ENCODE measurements at places on chromosomes 11 and 22.

DNA sequence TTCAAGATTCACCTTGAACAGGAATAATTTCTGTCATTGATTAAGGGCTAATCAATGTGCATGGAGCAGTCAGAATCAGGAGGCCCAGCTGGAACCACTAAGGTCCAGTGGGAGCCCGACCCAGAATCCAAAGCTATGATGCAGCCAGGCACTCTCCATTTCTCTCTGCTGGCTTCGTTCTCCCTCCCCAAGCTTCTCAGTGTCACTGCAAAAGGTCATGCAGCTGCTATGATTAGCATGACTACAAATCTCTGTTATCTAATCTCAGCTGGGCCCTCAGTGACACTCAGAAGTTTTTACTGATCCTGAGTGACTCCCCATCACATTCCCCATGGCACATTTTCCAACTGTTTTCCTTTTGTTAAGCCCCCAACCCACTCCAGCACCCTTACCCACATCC lies 31.1 kb upstream of the PRSS23 start:
- DNase-seq, result no peak

- no peak for DNase-seq
Observed at GRCh38 chr22:30871391-30872284, 96.9 kb downstream of the MORC2 start.

DNA sequence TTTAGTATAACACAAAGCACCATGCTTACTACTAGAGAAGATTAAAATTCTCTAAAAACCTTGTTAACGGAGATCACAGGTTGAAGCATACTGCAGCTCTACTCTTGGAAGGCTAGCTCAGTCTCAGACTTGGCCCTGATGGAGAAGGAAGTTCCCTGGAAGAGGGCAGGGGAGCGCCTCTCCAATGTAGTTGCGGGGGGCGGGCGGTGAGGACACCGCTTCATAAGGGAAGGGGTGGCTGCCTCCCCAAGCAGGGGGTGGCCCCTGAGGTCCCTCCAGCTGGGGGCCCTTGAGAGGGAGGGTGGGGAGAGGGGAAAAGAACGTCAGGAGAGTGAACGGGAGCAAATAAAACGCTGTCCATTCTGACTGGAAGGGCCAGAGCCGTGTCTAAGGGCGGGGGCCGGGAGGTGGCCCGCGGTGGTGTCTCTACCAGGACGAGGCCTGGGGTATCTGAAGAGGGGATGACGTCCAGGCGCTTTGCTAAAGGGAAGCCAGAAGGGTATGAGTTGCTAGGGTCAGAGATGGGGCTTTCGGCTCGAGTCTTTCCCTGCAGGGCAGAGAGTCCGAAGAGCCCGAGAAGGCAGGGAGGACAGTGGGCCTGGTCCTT lies 553 bp upstream of the USP47 start:
- DNase-seq, result peak; percentile 49

DNA sequence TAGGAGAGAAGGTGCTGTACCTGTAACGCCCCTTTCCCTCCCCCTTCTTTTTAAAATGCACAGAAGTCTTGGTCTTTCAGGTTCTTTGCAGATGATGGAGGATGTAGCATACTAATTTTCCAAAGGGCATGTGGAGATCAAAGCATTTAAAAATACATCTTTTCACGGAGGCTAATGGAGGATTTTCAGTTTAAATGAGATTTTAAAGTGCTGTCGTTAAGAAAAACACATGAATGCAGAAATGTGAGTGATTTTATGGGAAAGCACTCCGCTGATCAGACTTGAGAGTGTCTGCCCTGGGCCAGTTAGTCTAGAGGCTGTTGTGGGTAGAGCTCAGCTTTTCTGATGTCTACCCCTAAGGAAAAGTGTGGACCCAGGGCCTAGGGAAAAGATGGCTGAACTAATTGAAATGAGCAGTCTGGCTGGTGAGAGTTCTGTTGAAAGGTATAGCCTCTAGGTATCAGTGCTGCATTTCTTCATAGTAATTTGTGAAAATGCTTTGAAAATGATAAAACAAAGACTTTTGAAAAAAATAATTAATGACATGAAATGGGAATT lies 2.5 kb downstream of the AMOTL1 start:
- DNase-seq, result no peak

DNA sequence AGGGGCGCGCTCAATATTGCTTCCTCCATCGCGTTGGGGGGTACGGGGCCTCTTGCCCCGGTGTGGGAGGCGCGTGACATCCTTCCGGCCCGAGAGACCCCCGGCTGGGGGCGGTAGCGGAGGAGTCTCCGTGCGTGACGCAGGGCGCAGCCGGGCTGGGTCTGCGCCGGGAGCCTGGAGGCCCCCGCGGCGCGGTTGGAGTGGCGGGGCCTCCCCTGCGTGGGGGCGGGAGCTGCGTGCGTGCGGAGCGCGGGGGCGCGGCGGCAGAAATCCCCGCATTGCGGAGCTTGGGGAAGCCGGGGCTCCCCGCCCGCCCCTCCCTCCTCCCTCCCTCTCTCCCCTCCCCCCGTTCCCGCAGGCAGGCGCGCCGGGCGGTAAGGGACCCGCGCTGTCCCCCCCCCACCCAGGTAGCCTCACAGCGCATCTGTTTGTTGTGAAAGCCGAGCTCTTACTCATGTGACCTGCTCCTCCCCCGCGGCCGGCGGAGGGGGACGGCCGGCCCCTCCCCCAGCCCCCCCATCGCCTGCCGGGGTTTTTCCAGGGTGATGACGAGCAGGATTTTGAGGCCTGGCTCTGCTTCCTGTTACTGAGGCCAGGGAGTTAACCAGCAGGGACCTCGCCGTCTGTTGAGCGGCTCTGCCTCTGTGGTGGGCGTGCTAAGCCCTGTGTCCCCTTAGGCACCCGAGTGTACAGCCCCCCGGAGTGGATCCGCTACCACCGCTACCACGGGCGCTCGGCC lies 1.6 kb downstream of the PIM3 start:
- DNase-seq, result peak; percentile 96

- no peak for DNase-seq
Observed at GRCh38 chr11:115869780-115870431, 365.7 kb upstream of the CADM1 start.

- DNase-seq, result no peak
Observed at GRCh38 chr11:79110796-79111195, 330.0 kb downstream of the TENM4 start.

DNA sequence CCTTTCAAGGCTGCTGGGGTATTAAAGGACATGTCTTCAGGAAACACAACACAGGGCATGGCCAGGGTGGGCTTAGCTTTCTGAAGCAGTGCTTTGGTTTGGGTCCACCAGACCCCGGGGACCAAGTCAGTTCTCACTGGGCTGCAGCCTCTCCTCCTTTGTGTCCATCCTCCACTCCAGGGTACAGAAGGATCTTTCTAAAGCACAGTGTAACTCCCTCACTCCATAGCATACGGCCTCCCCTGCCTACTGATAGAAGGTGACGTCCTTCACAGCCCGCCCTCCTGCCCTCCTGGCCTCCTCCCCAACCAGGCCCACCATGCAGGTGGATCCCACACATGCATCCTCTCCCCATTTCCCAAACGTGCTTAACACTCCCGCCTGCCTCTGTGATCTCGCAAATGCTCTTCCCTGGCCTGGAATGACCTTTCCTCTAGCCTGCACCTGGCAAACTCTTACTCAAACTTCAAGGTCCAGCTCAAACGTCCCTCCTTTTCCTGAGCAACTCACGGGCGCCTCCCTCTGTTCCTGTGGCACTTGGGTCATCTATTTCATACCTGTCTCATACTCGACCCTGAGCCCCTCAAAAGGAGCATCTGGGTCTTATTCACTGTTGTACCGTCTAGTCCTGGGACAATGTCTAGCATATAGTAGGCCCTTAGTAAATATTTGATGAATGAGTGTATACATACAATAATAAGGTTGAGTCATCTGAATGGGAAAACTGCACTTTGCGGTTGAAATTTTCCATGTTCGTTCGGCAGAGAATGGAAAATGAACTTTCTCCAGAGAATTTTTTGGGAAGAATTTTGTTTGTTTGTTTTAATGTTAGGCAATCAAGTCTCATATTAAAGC lies 187.7 kb downstream of the EFCAB6 start:
- DNase-seq, result no peak

DNA sequence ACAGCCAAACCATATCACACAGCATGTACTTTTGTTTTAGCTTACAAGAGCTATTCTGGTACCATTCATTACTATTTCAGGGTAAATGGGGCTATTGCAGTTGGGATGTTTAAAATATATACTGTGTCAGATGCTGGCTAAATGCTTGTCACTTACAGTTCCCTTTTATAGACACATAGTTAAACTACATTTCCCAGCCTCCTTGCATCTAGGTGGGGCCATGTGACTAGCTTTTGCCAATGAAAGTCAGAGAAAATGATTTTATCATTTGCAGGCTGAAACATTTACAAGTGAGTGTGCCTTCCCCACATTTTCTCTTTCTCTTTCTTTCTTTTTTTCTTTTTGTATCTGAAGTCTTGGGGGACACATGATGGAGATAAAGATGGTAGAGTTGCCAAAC lies 7.8 kb upstream of the IFTAP start:
- no peak for DNase-seq

DNA sequence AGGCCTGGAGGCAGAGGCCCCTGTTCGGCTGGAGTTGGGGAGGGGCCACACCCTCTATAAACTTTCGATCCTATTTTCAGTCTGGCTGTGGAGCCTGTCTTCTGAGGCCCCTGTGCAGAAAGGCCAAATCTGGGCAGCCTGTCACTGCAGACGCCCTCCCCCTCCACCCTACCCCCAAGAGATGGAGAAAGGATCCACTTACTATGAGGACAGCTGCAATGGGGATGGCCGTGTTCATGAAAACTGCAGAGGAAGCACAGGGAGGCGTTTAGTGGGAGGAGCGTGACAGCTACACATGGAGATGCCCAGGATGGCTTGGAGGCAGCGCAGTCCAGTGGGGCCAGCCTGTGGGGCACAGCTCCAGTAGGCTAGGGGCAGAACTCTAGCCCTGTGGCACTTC lies 43.5 kb upstream of the KCNJ11 start:
- DNase-seq, result no peak

DNA sequence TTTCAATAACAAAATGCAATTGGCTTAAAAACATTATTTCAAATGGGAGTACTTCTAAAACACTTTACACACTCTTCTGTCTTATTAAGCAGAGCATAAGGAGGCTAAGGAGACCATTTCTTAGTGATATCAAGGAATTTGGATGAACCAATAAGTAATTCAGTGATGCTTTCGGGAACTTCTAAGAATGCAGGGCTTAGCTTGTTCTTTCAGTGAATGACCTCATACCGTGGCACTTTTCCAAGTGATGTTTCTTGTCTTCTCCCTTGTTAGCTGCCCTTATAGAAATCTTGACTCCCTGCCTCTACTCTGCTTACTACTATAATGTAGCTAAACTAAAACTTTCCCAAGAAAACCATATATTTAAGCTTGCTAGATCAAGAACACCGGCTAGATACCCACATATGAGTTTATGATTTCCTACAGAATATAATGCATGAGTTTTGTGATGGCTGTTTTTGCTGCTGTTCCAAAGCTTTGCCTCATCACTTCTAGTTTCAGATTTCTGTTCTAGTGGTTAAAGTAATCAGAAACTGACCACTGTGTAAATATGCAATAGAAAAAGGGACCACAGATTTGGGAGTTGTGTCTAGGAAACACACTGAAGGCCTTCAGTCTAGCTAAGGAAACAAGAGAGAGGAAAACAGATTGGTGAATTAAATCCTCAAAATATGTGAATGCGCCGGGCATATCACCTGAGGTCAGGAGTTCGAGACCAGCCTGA lies 37.5 kb upstream of the STK33 start:
- no peak for DNase-seq

GRCh38 chr11:60873533-60873932 lies 6.2 kb downstream of the ZP1 start:
- peak; percentile 9 for DNase-seq

- peak; percentile 97 for DNase-seq
Observed at GRCh38 chr11:102346748-102347461, at the start of gene BIRC2. Gene BIRC2 (plus strand): TSS chr11:102347214. CDS start chr11:102349855, 2,641 bp downstream.

- DNase-seq, result no peak
Observed at GRCh38 chr11:73420136-73420535, 43.9 kb downstream of the RELT start.

All from uterus (tissue), 4 donors.